ENCODE measurements at places on chromosomes 6 and 20. TPM values are rescaled to one million over a fixed set of nuclear protein-coding genes. Genes with fewer than 3 reads are reported as not detected.

DNA sequence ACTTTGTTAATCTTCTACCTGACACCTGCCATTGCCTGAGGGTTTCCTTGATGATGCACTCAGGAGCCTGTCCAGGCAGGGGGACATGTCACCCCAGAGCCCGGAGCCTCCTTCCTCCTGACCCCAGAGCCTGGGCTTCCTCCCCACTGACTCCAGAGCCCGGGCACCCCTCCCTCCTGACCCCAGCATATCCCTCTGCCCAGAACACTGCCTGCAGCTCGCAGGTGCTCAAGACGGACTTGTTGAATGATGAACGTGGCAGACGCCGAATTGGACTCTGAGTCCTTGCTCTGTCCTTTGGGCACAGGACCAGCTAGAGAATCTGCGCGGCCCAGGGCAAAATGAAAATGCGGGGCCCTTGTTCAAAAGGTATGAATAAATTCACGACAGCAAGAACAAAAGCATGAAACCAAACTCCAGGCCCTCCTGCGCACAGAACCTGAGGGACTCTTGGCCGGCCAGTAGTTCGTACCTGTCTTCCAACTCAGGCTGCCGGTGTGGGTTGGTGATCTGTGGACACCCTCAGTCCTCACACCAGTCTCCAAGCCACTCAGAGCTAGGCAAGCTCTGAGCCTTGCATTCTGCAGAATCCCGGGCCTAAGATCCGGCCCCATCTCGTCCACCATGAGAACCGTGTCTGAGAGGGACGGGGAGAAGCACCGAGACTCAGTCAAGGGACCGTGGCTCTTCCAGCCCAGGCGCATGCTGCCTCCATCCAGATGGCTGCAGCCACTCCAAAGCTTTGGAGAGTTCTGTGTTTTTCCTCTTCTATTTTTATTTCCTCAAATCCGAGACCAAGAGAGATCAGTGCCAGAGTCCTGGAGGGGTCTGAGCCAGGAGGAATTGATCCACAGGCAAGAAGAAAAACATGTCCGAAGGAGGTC lies 104.7 kb downstream of the BMP7 start:
- no peak for DNase-seq

DNA sequence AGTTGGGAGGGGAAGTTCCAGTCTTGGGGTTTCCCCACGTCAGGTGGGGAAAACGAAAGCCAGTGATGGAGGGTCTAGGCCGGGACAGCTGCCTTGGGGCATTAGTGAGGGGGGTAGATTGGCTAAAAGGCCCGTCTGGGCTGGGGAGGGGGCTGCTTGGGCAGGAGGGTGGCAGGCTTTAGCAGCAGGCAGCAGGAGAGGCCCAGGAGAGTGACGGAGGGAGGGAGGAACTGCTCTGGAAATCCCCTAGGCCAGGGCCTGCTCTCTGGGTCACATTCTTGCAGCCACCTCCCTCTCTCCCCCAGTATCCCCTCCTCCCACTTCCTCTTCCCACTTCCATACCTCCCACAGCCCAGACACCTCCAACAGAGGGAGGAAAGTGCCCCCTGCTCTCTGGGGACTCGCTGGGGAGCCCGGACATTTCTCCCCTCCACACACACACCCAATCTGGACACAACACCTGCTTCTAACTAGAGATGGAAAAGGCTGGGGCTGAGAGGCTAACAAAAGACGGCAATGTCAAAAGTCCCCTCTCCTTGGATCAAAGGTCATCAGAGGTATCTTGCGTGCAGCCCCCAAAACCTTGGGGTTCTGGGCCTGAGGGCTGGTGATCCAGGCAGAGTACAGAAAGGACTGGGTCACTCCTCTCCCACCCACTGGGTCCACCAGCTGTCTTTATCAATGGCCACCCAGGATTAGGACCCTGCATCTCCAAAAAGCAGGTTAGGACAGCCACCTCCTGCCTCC lies 1.8 kb downstream of the NFKBIE start:
- DNase-seq = no peak

DNA sequence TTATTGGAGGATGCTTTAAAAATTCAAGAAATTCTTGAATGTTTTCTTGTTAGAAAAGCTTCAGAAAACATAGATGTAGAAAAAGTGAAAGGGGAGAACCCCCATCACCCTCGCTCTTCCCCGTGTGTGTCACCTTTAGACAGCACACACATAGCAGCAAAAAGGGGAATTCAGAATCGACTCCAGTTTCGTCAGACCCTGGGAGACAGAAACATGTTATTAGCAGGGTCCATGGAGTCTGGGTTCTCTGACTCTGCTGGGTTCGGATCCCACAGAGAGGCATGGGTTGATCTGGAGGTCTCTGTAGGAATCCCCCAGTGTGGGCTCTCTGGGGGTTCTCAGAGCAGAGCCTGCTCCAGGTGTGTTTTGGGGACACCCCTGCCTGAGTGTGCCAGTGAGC lies 43.7 kb downstream of the ARHGAP40 start:
- DNase-seq = no peak

The ARMH2 gene
- total RNA-seq = not detected
